ENCODE measurements at places on chromosomes 7 and 10.
A peak's percentile ranks its signal among the peaks of the same experiment; 100 is the strongest.

GRCh38 chr7:152006336-152006735, 19.1 kb upstream of the GALNT11 start:
- no peak for DNase-seq

GRCh38 chr7:99020413-99020715, 123.5 kb downstream of the SMURF1 start:
- no peak for DNase-seq

DNA sequence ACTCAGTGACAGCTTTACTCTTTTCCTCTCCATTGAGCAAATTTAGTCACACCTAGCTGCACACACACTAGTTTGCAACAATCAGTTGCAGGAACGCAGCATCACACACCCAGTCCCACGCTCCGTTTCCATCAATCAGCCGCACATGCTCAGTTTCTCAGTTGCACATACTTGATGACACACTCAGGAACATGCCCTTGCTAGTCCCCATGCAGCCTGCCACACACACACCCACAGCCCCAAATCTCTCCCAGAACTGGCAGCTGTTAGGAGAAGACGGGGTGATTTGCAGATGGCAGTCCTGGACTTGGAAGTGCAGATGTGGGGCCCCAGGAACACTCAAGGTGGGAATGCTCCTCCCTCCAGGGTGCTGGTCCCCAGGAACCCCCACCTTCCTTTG, 7.7 kb downstream of the LBX1 start:
- no peak for DNase-seq

GRCh38 chr7:108038986-108039385, 36.0 kb upstream of the LAMB1 start:
- no peak for DNase-seq

- DNase-seq, result no peak
These were observed 28.8 kb downstream of the TSPAN15 start for GRCh38 chr10:69480068-69480412.

- DNase-seq, result no peak
These were observed at the start of gene MAGI2 for GRCh38 chr7:79453558-79454360. TSS of gene MAGI2 (minus strand) at chr7:79453667. CDS start at chr7:79453320, 347 bp downstream.

DNA sequence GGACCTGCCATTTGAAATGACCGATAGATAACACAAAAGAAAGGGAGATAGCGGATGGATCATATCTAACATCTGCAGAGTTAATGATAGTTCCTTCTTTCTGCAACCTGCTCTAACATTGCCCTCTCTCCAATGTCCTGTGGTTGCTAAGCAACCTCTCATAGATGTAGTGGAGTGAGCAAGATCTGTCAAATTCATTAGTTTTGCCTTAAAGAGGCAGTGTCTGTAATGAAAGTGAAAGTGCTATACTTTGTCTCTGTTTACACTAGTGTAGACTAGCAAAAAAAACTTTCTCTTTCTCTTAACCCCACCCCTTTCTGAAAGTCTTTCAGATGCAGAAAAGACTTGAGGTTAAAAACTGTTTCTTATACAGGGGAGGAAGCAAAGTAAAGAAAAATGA, 1196.9 kb downstream of the SORCS3 start:
- peak; percentile 42 for DNase-seq

DNA sequence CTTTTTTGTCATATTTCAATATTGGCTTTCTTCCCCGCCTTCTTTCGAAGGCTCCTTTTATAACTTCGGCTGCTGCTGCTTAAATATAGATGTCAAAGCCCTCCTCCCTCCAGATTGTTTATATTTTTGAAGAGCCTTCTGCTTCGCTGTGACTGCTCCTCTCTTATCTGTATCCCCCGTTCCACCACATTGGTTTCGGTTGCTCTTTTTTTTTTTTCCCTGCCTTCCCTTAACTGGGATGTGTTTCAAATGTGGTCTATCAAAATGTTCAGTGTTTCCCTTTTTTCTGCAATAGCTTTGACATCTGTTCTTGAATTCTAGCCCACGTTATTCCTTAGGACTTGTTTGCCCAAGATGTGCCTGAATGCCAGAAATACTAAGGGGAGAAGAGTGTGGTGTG, 96.4 kb downstream of the CUX1 start:
- DNase-seq, result no peak

DNA sequence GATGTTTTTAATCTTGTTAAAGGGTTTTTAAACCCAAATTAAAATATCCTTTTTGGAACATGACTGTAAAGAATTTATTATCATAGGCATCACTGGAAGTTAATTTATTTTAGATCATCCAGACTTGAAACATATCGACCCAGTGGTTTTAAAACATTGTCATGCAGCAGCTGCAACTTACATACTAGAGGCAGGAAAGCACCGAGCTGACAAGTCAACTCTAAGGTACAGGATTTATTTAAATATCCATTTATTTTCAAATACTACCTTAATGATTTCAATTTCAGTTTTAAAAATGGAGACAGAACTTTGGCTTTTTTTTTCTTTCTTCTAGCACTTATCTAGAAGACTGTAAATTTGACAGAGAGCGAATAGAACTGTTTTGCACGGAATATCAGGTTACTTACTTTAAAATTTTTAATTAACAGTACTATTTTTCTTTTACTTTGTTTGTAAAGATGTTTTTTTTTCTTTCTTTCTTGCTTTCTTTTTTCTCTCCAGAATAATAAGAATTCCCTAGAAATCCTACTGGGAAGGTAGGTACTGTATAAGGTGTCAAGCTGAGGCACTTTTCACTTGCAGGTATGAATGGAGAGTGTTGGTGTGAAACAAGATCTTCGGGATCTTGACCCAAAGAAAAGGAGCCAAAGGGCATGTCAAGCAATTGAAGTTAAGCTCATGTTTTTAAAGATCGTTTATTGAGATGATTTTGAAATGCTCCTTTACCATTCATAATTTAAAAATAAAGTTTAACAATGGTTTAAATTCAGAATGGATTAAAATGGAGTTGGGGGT, 1.8 kb downstream of the COMMD3 start:
- DNase-seq, result no peak

GRCh38 chr10:49827297-49827696, 65.2 kb upstream of the OGDHL start:
- no peak for DNase-seq

DNA sequence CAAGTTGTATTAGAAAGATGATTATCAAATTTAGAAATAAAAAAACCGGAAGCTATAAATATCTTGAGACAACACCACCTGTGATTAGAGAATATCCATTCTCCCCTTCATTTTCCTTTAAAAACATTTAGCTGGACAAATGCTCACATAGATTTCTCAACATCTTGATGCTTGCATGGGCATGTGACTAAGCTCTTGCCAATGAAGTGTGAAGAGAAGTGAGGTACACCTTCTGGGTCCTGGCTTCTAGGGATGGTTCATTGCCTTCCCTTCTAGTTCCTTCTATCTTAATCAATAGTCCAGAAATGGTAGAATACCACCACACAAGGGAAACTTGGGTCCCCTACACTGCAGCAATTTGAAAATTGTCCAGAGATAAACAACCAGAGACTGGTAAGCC, 41.0 kb downstream of the WAPL start:
- no peak for DNase-seq

GRCh38 chr10:26269754-26270153, 53.2 kb downstream of the GAD2 start:
- DNase-seq, result no peak

- DNase-seq, result no peak
These were observed 31.8 kb upstream of the RBM33 start for GRCh38 chr7:155612658-155613057.

DNA sequence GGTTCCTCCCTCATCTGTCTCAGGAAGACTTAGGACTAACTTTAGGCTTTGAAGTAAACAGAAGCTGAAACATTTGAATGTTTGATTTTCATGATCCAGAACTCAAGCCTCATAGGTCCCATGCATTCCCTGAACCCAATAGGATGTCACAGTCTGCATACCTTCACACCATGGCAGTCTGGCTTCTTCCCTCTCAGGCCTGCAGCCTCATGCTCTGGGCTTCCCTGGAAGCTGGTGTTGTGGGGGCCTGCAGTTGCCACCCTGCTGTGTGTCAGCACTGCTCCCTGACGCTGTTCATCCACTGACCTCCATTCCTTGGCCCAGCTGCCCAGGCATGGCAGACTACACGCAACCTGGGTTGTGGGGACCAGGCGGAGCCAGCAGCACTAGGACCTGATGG, 267.5 kb upstream of the KAT6B start:
- DNase-seq, result no peak

DNA sequence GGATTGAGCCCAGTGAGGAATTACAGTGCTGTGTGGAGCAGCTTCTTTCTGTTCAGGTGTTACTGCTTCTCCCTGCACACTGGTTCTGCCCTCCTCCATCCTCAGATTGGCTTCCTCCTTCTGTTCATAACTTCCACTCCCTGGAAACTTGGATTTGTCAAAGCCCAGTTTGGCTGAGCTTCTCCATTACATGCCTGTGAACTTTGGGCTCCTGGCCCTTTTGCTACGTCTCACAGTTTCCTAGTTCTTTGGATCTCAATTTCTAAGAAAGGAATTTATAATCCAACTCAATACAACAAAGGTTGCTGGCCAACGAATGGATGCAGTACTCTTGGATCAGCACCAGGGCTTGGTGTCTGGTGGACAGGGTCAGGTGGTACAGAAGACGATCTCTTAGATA, 318.1 kb downstream of the RPS24 start:
- no peak for DNase-seq

- no peak for DNase-seq
These were observed 14.3 kb downstream of the HKDC1 start for GRCh38 chr10:69234447-69234846.

DNA sequence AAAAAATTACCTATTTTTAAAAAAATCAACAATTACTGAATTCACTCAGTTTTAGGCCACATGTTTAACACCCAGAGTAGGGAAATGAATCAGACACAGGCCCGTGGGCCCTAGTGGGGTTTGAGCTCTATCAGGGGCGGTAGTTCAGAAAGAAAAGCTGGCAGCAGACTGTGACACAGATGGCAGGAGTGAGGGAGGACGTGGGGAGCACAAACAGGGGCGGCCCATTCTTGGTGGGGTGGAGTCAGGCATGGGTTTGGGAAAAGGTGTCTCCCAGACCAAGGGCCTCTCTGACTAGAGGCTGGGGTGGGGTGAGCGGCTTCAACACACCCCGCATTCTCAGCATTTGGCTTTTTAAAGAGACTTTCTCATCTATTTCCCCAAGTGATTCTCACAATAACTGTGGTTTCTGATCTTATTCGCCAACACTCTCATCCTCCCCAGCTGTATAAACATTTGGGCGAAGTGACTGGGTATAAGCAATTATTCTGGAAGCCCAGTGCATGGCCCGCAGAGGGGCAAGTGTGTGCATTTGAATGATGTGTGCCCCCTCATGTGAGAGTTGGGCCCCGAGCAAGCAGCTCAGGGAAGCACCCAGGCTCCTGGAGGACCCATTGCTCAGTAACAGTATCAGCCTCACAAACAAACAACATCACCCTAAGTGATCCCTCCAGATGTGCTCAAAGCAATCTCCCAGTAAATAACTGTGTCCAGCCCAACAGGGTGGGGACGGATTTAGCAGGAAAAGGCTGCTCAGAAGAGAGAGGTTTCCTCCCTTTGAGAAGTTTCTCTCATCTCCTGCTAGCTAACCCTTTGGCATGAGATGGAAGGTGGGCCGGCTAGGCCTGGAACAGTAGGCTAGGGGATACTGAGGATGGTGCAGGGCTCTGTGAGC, 437.6 kb upstream of the ZMIZ1 start:
- DNase-seq, result no peak

DNA sequence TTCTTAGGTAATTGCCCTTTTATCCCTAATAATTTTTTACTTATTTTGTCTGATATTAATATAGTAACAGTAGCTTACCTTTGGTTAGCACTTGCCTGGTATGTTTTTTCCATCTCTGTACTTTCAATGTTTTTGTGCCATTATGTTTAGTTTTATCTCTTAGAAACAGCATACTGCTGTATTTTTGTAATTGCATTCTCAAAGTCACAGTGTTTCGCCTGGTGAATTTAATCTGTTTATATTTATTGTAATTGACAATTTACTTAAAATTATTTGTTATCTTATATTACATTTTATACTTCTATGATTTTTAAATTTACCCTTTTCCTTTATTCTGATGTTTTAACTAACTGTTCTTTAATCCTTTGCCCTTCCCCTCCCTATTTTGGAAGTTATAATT, 166.4 kb downstream of the RELN start:
- DNase-seq, result no peak

- DNase-seq, result peak; percentile 29
These were observed 6.4 kb downstream of the AGBL3 start for GRCh38 chr7:134992626-134993179.

DNA sequence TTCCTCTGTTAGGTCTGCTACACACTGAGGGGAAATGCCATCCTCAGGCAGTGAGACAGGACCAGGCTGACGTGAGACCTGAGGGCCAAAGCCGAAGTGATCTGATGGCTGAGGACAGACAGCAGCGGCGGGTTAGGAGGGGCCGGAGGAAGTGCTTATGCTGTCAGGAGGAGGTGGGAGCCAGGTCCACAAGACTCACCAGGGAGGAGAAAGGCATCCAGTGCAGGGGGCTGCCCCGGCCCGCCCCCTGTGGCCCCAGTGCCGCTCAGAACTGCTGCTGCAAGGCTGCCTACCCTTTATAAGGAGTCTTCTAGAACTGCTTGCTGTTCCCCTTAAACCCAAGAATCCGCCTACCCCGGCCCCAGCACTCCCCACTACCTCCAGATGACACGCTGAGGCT, 19.8 kb downstream of the AKR1E2 start:
- DNase-seq, result no peak

DNA sequence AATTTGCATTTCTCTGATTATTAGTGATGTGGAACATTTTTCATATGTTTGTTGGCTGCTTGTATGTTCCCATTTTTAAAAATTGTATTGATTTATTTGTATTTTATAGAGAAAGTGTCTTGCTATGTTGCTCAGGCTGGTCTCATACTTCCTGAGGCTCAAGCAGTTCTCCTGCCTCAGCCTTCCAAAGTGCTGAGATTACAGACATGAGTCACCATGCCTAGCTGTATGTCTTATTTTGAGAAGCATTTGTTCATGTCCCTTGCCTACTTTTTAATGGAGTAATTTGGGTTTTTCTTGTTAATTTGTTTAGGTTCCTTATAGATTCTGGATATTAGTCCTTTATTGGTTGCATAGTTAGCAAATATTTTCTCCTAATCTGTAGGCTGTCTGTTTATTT, 214.2 kb upstream of the KAT6B start:
- DNase-seq, result no peak

- no peak for DNase-seq
These were observed 122.3 kb downstream of the SH3PXD2A start for GRCh38 chr10:103733045-103733419.

DNA sequence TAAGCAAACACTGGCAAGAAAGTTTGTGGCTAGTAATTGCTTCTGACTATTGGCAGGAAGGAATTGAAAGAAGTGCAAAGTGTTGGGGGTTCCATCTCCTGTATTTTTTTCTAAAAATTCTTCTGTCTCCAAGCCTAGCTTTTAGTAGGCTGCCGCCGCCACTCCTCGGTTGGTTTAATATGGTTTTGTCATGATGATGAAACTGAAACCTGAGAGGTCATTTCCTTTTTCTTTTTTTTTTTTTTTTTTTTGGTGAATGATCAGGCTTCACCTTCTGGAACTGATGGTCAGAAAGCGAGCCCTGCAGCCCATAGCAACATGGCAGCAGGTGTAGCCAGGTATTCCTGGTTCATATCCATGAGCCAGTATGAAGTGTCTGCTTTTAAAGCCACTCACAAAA, 75.3 kb upstream of the AGBL3 start:
- no peak for DNase-seq
